ENCODE measurements at places on chromosomes 16 and 17. TPM values are rescaled to one million over a fixed set of nuclear protein-coding genes. Genes with fewer than 3 reads are reported as not detected.

HSPB9 gene
- not detected for total RNA-seq

MGAT5B gene
- total RNA-seq = 0.32 TPM

SYNGR3 gene
- total RNA-seq = 2.6 TPM

TP53TG3E gene
- not detected for total RNA-seq

B4GALNT2 gene
- total RNA-seq = under 0.01 TPM

- DNase-seq = no peak
Observed at GRCh38 chr17:68595496-68595895, 5.7 kb downstream of the FAM20A start.

DNA sequence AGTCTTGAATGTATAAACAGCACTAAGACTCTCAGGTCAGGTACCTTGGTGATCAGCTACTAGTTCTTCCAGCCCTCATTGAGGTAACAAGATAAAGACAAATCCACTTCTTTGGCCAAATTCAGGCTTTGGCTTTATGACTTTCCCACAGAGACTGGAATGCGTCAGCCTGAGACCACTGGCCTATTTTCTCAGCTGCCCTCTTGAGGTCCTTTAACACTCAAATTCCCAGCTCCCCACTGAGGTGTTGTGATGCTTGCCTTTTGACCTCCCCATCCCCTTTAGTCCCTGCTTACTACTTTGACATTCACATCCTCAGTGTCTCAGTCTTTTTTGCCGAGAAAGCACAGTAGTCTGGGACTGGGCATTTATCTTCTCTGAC, 10.6 kb downstream of the TNFAIP1 start:
- DNase-seq = peak; percentile 42

DNA sequence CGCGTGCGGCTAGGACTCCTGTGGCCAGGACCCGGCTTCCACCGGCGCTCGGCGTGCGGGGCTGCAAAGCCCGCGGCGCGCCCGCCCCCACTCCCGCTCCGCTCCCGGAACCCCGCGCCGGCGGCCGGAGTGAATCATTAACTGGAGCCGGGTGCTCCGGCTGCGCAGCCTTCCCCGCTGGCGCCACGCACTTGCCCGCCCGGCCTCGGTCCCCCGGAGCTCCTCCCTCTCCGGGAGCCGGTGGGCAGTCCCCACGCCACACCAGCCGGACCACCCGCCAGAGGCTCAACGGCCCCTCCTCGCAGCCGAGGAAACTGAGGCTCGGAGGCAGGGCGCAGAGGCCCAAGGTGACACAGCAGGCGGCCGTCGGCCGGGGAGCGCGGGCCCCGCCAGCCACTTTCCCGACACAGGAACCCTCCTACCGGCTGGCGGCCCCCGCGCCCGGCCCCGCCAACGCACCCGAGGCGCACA, 580 bp downstream of the BCAR1 start:
- no peak for DNase-seq

DNA sequence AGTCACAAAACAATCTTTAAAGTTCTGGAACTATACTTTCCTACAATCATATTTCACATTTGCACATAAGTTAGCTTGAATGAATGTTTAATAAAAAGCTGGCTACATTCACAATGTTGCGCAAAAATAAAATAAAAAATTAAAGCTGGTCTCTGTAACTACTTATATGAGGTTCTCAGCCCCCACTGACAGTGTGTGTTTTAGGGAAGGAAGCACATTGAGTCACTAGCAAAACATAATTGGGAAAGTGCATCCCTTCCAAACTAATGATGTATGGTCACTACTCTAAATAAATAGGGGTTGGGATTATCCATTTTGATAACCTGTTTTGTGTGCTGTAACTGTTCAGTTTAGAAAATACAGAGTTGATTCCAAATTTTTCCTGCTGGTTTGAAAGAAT, 251.9 kb downstream of the IRX3 start:
- DNase-seq = no peak

Data from fibroblast of villous mesenchyme (primary cell).